ENCODE measurements at places on chromosomes 16 and 17.

DNA sequence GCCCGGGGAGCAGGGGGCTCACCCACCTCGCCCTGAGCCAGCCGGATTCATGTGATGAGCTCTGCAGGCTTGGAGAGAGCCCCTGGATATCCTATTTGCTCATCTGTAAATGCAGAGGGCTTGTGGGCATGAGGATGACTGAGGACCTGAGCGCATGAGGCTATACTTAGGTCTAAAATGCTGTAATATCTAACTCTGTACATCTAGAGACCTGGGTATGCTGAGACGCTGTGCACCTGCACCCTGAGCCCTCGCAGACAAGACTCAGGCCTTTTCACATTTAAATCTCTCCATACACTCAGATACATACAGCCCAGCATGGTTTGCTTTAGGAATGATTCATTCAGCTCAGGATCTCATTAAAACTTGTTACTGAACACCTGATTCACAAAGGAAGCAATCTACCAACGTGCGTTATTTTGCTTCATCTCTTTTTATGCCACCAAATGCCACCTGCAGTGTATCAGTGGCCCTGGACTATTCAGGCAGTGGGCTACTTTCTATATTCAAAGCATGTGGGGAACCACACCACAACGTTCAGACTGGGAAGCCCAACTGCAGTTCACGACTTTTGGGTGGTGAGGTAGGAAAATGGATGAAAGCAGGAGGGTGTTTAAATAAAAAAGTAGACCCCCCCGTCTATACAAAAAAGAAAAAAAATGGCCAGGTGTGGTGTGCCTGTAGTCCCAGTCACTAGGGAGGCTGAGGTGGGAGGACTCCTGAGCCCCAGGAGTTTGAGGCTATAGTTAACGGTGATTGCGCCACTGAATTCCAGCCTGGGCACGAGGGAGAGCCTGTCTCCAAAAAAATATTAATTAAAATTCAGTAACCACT, 12.0 kb downstream of the USP7 start:
- no peak for DNase-seq

DNA sequence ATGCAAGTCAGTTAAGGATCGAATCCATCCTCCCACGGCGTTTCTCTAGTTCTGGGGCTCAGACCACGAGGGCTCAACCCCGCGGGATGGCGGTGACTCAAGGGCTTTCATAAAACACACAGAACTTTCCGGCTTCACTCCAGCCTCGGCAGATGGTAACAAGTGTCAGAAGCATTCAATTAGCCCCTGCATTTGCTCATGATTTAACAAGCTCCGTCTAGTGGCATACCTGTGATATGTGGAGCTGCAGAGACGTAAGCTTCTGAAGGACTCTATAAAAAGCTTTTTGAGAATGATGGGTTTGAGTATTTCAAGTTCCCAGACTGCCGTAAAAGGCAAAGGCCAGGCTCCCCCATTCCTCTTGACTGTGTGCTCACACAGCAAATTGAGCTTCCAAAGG, 91.3 kb upstream of the SEC14L1 start:
- no peak for DNase-seq

- no peak for DNase-seq
These were observed 19.2 kb upstream of the PITPNM3 start for GRCh38 chr17:6575596-6575988.

- DNase-seq, result no peak
These were observed 1.4 kb downstream of the NT5C start for GRCh38 chr17:75130059-75130631.

GRCh38 chr16:86219655-86220445, 290.5 kb upstream of the FOXF1 start:
- DNase-seq, result no peak

- DNase-seq, result no peak
These were observed 120.2 kb upstream of the SALL1 start for GRCh38 chr16:51271156-51271701.

GRCh38 chr16:57844416-57845030, 42.2 kb upstream of the KIFC3 start:
- no peak for DNase-seq

DNA sequence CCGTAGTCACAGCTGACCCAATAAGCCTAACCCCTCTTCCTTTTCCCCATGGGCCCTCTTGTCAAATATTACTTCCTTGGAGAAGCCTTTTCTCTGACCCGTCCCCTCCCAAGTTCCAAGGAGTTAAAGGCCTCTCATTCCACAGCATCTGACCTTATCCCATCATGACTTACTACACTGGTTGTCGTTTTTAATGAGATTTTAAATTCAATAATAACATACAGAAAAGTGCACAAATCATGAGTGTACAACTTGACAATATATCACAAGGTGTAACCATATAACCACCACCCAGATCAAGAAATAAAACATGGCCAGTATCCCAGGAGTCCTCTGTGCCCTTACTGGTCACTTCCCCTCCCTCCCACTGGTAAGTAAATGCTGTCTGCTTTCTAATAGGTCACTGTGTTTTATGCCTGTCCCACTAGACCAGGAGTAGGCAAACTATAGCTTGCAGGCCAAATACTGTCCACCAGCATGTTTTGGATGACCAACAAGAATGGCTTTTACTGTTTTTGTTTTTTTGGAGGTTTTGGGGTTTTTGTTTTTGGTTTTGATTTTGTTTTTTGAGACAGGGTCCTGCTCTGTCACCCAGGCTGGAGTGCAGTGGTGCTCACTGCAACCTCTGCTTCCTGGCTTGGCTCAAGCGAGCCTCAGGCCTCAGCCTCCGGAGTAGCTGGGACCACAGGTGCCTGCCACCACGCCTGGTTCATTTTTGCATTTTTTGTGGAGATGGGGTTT, 1.2 kb upstream of the FDXR start:
- no peak for DNase-seq

DNA sequence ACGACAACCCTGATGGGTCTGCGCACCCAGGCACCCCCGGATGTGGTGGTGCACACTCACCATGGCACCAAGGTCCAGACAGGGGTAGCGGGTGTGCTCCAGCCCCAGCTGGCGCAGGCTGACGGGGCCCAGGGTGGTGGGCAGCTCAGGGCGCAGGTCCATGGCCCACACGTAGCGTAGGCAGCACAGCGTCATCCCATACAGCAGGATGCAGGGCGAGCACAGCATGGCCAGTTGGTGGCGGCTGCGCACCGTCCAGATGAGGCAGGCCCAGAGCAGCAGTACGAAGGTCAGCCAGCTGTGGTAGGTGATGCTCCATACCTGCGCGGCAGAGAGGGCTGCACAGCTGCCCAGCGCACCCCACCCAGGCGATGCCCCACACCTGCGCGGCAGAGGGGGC, 29.8 kb downstream of the CTU2 start:
- DNase-seq, result no peak

GRCh38 chr16:66291833-66292232, 74.7 kb upstream of the CDH5 start:
- DNase-seq, result no peak

- no peak for DNase-seq
These were observed 50.2 kb downstream of the SMG6 start for GRCh38 chr17:2253362-2253761.

DNA sequence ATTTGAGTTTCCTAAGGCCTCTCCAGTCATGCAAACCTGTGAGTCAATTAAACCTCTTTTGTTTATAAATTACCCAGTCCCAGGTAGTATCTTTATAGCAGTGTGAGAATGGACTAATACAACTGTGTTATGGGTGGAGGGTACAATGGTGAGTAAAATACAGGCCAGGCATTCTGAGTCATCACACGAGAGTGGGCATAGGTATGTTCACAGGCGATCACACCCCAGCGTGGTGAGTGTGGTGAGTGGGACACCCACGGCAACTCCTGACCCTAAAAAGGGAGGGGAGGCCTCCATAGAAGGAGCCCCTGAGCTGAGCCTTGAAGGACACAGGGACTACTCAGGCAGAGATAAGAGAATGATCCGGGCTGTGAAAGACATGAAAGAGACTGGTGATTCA, 22.6 kb upstream of the MAPT start:
- no peak for DNase-seq
